ENCODE measurements at places on chromosomes 2 and 18.

DNA sequence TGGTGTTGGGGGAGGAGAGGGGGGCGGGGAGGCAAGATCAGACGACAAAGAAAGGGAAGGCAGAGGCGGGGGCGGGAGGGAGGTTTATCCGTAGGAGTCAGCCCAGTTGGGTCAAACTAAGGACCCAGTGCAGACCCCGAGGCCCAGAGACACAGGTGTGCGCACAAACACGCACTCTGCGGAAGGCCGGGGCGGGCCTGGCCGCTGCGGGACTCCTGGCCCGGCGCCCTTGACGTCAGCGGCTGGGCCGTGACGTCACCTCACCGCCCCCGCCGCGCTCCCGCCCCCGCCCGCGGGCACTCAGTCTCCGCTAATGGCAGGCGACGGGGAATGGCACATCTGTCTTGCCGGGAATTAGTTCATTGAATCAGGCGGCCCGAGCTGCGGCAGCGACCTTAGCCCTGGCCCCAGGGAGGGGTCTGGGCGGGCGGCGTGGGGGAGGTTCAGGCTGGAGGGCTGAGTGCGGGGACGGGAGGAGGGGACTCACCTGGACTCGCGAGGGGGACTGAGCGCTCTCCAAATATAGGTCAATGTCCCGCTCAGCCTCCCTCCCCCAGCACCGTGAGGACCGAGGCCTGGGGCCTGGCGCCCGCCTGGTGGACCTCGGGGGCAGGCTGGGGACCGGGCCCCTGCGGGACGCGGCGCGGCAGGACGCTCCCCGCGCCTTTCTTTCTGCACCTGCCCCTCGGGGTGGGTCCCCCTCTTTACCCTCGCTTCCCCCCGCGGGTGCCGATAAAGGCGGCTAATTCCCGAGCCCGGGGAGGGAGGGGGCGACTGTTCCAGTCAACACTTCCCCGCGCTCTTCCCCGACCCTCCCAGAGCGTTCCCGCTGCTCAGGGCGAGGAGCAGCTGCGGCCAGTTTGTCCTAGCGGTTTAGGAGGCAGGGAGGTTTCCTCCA lies 15.5 kb upstream of the ECEL1 start:
- no peak for DNase-seq

GRCh38 chr2:16617282-16618266 lies 48.1 kb downstream of the CYRIA start:
- DNase-seq: no peak

- DNase-seq: no peak
These were observed 37.3 kb downstream of the USP34 start for GRCh38 chr2:61433606-61434005.

- DNase-seq: no peak
These were observed 122.6 kb upstream of the XPO1 start for GRCh38 chr2:61660511-61661388.

- no peak for DNase-seq
These were observed 355.0 kb upstream of the LYPD1 start for GRCh38 chr2:133025004-133025403.

- DNase-seq: no peak
These were observed 244.7 kb downstream of the KCNS3 start for GRCh38 chr2:18123211-18123570.

GRCh38 chr18:3119401-3120341 lies 100.1 kb downstream of the MYOM1 start:
- DNase-seq: no peak

GRCh38 chr2:101692041-101692440 lies 5.5 kb upstream of the MAP4K4 start:
- no peak for DNase-seq

DNA sequence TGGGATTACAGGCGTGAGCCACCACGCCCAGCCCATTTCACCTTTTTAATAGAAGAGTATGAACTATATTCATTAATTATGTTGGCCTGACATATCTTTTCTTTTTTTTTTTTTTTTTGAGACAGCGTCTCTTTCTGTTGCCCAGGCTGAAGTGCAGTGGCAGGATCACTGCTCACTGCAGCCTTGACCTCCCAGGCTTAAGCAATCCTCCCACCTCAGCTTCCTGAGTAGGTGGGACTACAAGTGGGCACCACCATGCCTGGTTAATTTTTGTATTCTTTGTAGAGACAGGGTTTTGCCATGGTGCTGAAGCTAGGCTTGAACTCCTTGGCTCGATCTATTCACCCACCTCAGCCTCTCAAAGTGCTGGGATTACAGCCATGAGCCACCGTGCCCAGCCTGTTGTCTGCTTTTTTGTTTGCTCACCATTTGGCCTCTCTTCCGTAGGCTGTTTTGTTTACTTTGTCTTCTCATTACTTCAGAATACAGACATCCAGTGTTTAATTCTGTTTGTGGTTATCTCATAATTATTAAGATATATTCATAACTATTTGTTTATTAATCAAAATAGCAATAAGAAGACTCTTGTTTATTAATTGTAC lies 16.3 kb upstream of the CDH2 start:
- DNase-seq: no peak

DNA sequence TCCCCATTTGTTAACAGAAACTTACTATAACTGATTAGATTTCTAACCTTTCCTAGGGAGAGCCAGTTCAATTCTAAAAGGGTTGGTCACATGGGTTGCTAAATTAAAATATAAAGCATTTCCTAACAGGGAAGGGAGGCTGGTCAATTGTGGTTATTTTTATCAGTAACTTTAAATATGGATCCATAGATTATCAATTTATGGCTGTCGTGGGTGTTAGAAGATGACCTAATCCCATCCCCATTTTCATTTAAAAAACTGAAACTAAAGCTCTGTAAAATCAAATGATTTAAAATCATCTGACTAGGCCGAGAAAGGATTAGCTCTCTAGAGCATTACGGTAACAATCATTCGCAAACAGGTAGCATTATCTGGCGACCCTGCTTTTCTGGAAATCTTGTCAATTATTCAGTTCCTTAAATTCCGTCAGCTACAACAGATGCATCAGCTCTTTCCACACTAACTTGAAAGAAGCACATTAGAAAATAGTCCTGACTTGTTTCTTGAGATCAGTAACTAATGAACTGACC lies 953 bp upstream of the HNRNPA3 start:
- DNase-seq: no peak

DNA sequence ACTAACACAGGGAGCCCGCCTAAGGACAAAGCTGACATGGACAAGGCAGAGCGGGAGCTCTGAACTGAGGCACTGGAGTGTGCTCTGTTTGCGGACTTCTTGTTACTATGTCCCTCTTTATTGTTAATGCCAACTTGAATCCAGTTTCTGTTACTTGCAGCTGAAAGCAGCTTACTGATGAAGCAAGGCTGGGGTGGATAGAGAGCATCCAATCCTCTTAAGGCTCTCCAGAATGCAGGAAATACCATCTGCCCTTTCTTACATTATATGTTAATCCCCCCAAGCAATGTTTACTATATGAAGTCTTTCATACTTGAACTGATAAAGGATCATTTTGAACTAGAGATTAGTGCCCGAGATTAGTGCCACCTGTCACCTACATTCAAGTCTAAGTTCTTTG lies 9.4 kb downstream of the FAM210A start:
- DNase-seq: no peak

GRCh38 chr2:173990970-173991819 lies 26.0 kb upstream of the SP3 start:
- DNase-seq: no peak

DNA sequence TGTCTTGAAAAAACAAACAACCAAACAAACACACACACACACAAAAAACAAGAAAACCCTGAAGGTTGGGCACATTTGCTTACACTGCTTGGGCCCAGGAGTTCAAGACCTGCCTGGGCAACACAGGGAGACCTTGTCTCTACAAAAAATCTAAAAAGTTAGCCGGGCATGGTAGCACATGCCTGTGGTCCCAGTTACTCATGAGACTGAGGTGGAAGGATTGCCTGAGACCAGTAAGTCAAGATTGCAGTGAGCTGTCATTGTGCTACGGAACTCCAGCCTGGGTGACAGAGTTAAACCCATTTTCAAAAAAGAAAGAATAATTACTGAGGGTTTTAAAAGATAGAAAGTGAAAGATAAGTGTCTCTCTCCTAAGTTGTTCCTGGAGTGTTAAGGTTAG lies 103.4 kb downstream of the MBD5 start:
- no peak for DNase-seq

- DNase-seq: no peak
These were observed 53.0 kb upstream of the LCLAT1 start for GRCh38 chr2:30394096-30394495.

DNA sequence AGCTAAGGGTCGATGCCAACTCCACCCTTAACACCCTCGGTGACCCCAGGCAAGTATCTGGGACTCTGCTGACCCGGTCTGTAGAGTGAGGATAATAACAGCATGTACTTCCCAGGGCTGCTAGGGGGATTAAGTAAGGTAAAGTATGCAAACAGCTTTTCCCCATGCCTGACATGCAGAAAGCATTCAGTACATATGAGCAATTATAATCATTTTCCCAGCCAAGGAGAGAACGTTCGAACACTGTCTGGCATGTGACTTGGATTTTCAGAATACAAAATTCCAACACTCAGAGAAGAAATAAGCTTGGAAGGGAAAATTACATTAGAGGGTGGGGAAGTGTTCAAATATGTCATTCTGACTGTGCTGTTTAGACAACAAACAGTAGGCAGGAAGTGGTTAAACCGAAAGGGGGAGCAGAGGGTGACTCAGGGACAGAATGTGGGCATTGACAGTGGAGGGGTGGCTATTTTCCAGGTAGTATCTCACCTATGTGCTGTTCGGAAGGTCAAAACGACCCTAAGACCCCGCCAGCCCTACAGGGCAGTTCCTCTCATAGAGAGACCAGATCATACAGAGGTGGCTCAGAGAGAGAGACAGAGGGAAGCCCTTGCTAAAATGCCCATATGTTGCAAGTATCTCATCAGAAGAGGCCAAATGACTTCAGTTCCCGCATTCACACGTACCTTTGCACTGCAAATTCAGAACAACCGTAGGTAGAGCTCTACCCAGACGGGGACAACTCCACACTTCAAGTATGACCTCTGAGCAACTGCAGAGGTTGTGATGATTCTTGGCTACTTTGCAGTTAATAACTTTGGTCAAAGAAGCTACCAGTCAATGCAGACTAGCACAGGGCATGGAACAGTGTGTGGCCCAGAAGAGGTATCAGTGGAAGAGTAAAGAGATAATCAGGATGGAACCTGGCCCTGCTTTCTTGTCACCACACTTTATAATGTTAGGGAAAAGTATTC lies 14.8 kb downstream of the ASPRV1 start:
- no peak for DNase-seq

DNA sequence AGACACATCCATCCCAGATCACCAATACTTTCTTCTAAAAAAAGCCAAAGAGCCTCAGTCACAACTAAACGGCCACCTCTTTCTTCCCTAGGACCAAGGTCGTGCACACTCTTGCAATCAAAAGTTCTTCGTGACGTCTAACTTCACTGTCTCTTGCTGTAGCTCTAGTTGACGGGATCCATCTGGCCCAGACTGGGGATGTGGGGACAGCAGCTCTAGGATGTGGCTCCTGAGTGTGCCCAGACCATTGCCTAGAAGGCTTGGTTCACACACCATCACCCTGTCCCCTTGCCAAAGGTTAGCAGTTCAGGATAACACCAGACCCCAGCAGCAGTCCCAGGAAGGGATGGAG lies 98.2 kb downstream of the TNS1 start:
- no peak for DNase-seq

GRCh38 chr2:112811841-112812306 lies 24.7 kb downstream of the IL1B start:
- DNase-seq: no peak

DNA sequence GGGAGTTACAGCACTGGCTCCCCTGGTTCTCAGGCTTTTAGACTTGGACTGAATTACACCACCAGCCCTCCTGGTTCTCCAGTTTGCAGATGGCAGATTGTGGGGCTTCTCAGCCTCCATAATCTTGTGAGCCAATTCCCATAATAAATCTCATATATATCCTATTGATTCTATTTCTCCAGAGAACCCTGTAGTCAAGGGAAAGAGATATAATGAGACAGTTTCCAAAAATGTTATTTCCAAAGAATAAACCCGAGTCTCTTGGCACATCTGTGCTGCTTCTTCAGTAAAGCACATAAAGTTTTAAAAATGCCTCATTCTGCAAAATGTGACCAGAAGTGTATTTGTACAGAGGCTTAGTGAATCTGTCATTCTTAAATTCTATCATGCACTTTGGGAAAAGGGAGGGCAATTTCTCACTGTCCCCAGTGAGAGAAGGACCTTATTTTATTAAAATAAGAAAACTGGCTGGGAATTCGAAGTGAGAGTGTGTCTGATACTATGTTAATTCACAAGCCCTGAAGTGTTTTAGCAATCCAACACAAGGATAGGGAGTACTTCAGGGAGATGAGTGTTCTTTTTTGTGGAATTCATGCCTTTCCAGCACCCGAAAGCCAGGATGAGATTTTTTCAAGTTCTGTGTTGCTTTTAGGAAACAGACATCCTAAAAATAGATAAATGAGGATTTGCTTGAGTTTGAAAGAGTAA lies 282.4 kb upstream of the CHAC2 start:
- no peak for DNase-seq

- no peak for DNase-seq
These were observed 612.1 kb downstream of the ZEB2 start for GRCh38 chr2:143907801-143908200.

DNA sequence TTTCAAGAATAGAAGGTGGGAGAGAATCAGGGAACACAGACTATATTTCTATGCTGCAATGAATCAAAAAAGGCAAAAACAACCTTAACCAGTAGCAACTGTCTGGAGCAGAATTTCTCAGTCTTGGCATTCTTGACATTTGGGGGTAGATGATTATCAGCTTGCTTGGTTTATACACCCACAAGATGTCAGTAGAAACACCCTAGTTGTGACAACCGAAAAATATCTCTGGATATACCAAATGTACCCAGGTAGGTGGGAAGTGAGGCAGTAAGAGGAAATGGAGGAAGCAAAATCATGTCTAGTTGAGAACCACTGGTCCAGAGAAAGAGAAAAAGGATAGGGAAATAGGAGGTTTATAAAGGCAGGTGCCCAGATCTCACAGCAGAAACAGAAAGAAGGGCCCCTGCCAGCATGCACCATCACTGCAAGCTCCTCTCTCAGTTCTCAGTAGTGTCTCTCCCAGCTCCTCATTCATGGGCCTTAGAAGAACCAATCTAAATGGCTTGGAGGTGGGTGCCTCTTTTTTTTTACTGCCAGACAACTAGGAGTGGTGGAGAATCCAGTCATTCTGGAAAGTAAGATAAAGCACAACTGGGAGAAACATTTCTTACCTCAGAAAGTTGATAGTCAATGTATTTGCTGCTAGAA lies 50.4 kb downstream of the MBD2 start:
- DNase-seq: no peak

- DNase-seq: no peak
These were observed 209.6 kb downstream of the SRBD1 start for GRCh38 chr2:45401431-45401922.

DNA sequence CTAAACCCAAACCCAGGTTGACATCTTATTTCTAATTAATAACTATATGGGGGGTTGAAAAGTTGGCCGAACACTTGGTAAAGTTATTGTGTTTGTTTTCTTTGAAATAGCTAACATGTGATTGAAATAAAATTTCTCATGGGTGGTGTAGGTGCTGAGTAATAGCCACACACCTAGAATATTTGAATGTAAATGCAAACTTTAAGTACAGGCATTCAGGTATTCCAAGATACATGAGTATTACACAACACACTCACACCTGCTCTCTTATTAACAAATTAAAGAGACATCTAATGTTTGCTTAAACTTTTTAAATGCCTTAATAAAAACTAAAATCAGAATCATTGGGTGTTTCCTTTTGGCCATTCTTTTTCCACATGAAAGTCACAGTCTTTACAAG lies 165.5 kb downstream of the EHBP1 start:
- no peak for DNase-seq

- no peak for DNase-seq
These were observed 73.3 kb upstream of the ATIC start for GRCh38 chr2:215238485-215239098.

- DNase-seq: no peak
These were observed 96.5 kb downstream of the XIRP2 start for GRCh38 chr2:166984797-166985196.

All from activated CD8-positive, alpha-beta memory T cell treated with anti-CD3 and anti-CD28 coated beads for 48 hours (primary cell).